Sigmoid colon (tissue), 7 donors: ENCODE measurements at places on chromosomes 13 and 19. TPM values are rescaled to one million over a fixed set of nuclear protein-coding genes. Genes with fewer than 3 reads are reported as not detected.

DNA sequence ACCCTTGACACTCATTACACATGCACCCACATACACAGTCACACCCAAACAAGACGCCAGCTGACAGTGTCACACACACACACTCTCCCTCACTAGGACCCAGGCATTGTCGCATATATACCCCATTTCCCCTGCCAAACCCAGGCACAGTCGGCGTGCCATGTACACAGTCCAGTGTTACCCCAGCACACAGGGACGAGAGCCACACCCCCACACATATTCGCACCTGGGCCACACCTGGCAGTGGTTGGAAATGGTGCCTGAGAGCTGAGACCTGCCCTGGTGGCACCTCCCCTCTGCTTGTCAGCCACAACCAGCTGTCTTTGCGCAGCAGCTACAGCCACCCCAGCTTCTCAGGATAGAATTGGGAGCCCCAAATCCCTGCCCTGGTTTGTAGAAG is 9.0 kb downstream of the NFIX start:
- no peak for DNase-seq
- no peaks in the 10 kb centered on the region for H3K4me1 ChIP-seq
- peak overlapping the region; percentile 98 for H3K27ac ChIP-seq
- H3K4me3 ChIP-seq = no peak overlapping the region
- H3K36me3 ChIP-seq = no peaks in the 10 kb centered on the region

DNA sequence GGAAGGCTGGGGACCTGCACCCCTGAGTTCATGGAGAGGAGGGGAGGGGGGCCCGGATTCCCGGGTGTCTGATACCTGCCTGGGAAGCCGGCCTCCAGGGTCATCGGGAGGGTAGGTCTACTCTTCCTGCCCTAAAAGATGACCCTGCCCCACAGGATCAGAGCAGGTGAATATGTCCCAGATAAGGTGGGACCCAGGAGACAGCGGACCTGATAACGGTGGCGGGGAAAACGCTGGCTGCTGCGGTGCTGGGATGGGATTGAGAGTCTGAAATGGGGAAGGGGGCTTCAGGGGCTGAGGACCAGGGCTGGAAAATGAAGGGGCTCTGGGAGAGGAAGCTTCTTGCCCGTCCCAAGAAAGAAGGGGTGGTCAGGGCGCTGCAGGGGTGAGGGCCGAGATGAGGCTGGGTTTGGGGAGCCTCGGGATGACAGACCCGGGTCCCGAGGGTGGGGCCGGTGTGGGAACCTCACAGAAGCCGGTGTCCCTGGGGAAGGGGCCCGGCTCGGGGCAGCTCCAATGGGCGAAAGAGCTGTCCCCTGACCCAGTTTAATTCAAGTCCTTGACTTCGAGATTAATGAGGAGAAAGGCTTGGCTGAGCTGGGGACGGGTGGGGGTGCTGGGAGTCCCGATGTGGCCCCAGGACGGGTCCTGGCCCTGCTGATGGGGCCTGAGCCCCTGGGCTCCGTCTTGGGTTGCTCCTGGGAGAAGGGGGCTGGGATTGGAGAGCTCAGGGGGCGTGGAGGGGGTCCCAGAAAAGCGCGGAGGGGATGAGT is 823 bp downstream of the TTYH1 start:
- H3K27me3 ChIP-seq = peaks cover 41% of the 10 kb centered on the region
- peak overlapping the region; percentile 39 for H3K4me3 ChIP-seq
- no peaks in the 10 kb centered on the region for H3K4me1 ChIP-seq
- no peak for DNase-seq

DNA sequence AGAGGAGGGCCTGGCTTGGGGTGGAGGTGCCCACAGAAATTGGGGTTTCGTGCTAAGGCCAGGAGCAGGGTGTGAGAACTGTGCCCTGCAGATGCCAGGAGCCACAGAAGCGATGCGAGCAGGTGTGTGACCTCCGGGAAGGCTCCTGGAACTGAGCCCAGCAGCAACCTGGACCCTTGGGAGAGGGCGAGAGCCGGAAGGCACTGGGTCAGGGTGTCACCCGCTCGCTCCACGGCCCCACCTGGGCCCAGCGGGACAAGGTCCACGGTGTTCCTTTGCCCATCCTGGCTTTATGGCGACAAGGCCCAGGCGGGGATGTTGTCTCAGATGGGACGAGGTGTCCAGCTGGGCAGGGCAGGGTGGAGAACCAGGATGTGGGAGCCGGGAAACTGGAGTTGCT is 4.2 kb downstream of the MISP start:
- DNase-seq = no peak
- peaks cover 27% of the 10 kb centered on the region for H3K27me3 ChIP-seq
- no peaks in the 10 kb centered on the region for H3K36me3 ChIP-seq
- no peak overlapping the region for H3K4me3 ChIP-seq
- H3K4me1 ChIP-seq = no peaks in the 10 kb centered on the region

GRCh38 chr13:53507741-53508140 is 479.1 kb downstream of the OLFM4 start:
- H3K27ac ChIP-seq = no peak overlapping the region
- DNase-seq = no peak
- H3K27me3 ChIP-seq = no peaks in the 10 kb centered on the region

DNA sequence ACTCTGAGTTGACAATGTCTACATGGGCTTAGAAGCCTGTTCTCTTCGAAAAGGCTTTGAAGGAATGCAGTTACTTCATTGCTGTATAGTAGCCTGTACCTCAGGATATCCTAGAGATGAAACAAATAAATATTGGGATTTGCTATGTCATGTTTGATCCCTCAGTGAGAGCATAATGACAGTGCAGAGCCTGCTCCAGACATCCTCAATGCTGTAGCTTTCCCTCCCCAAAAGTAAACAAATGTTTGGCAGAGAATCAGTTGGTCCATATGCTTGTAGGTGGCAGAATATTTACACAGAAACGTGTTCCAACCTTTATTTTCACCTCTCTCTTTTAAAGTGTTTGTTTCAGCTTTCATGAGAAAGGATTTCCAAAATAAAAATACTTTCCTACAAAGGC is 515.3 kb upstream of the SGCG start:
- DNase-seq = no peak
- H3K27ac ChIP-seq = no peak overlapping the region
- no peaks in the 10 kb centered on the region for H3K36me3 ChIP-seq
- H3K4me1 ChIP-seq = no peaks in the 10 kb centered on the region
- no peak overlapping the region for H3K4me3 ChIP-seq

GRCh38 chr19:46728693-46729339 is 11.9 kb upstream of the PRKD2 start:
- no peaks in the 10 kb centered on the region for H3K27me3 ChIP-seq
- peak; percentile 87 for DNase-seq
- H3K4me3 ChIP-seq = no peak overlapping the region
- H3K27ac ChIP-seq = peak overlapping the region; percentile 27

GRCh38 chr13:31769575-31769974 is 30.2 kb downstream of the RXFP2 start:
- H3K4me1 ChIP-seq = no peaks in the 10 kb centered on the region
- H3K27me3 ChIP-seq = no peaks in the 10 kb centered on the region
- H3K27ac ChIP-seq = no peak overlapping the region
- no peak for DNase-seq
- no peak overlapping the region for H3K4me3 ChIP-seq

DNA sequence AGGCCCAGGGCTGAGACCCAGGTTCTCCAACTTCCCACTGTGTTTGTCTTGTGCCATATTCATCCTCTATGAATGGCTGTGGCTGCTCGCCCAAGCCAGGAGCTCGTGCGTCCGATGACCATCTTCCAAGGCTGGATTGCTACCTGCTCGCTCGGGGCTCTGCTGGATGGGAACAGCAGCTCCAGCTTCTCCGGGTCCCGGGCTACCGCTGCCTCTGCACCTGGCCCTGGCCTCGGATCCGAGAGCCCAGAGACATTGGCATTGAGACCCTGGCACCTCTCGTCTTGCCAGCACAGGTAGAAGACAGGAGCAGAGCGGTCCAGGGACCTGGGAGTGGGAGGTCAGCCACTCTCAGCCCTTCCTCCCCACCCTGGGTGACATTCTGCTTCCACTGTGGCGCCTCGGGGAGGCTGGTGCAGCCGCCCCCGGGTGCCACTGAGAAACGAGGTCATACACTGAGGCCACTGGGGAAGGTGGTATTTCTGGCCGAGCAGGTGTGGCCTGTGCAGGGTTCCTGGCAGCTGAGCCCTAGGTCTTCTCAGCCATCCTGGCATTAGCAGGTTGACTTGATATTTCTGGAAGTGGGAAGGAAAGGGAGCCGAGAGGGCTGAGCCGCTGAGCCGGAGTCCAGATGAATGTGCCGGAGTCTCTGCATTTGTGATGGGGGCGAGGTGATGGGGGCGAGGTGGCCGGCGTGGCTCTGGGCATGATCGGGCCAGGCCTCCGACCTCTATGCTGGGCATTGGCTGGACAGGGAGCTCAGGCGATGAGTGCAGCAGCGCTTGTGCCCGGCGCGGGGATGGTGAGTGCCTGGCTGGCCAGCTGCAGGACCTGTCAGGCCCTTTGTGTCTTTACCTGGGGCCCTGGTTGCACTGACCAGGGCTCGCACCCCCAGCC is 18.6 kb downstream of the NDUFB7 start:
- peaks cover 9% of the 10 kb centered on the region for H3K4me1 ChIP-seq
- H3K4me3 ChIP-seq = no peak overlapping the region
- DNase-seq = no peak
- H3K27me3 ChIP-seq = no peaks in the 10 kb centered on the region
- no peak overlapping the region for H3K27ac ChIP-seq
- H3K36me3 ChIP-seq = peaks cover 3% of the 10 kb centered on the region

SYNGR4 gene
- not detected for polyA plus RNA-seq

CEACAM19 gene
- 4.9 TPM for polyA plus RNA-seq
